NB4 (cell line): ENCODE measurements at places on chromosomes 1 and 21.

DNA sequence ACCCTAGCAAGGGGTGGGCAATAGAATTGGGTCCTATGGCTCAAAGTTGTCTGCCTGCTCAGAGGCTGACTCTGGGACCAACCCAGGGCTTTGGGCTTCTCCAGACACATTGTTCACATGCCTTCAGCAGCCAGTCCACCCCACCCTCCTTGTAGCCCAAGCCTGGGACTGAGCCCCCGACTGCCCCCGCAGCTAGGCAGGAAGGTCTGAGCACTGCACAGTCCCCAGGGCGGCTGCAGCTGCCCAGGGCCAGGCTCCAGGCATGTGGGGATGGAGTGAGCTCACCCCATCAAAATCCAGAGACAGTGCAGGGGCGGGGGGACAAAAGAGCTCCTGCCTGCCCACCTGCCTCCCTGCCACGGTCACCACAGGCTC is 35.6 kb downstream of the HSPG2 start:
- DNase-seq, result no peak

DNA sequence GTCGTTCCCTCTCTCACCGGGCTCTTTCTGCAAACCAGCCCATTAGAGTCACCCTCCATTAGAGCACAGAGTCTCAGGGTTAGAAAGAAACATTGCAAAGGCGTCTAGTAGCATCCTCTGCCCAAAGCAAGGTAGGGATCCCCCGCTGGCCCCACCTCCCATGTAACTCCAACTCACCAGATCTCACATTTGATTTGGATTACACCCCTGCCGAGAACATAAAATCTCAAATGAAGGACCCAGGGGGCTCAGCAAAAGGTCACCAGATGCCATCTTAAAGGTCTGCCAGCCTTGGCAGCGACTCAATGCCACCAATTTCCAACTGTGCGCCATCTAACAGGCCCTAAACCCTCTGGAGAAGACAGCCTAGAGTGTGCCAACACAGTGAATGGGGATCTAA is 14.1 kb downstream of the C1orf87 start:
- DNase-seq, result no peak

GRCh38 chr1:18954270-18955071 is 2.0 kb downstream of the IFFO2 start:
- DNase-seq, result no peak

DNA sequence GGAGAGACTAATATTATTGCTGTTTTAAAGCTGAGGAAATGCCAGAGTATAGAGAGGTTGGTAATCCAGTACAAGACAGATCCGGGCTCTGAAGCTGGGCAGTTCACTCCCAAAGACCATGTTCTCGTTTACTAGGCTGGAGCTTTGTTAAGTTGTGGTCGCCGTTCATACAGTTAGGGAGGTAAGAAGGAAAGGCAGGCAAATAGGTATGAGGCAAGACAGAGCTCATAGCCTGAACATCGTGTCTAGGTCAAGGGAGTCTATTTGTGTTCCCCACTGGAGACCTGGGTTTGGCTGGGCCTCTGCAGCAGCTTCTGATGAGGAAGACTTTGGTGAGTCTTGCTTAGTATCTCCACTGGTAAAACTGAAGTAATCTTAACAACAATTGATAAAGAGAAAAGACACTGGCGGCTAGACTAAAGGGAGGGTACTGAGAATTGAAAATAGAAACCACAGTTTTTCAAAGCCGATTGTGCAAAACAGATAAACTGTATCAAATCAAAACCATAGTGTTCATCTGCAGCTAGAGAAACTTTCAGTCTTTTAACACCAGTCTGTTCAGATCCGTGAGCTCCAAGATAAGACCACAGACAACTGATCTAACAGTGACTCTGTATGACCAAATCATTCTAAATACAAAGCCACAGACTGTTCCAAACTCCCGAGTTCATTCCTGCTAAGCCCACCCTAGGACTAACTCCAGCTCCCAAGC is 217.0 kb upstream of the FAM78B start:
- DNase-seq, result no peak

DNA sequence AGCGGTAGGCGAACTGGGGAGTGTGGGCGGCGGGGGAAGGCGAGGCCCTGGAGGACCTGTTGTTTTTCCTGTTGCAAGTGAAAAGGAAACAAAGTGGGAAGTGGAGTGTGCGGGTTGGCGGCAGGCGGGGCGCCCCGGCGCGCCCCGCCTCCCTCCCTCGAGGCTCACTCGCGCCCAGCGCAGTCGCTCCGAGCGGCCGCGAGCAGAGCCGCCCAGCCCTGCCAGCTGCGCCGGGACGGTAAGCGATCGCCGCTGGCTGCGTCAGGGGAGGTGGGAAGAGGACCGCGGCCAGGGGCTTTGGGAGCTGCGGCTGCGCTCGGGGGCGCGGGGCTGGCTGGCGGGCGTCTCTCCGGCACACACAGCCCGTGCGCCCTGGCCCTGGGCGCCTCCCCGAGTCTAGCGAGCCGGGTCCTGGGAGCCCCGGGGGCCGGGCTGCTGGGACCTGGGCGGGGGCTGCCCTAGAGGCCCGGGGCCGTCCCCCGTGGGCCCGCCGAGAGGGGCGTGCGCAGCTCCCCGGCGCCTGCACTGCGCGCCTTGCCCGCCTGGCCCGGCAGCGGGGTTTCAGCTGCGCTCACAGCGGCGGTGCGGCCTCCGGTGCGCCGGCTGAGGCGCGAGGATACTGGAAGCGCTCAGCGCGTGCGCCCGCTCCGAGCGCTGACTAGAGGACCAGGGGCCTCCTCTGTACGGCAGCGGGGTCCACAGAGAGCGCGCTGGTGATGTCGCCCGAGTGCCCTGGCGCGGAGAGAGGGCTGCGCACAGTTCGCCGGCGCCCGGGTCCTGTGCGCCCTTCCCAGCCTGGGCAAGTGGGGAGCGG is at the start of gene PIK3CD:
Gene PIK3CD (plus strand): TSS at position 167 of the 814 bp plus-strand sequence. CDS start 58,725 bp downstream, outside the sequence.
- peak; percentile 76 for DNase-seq

DNA sequence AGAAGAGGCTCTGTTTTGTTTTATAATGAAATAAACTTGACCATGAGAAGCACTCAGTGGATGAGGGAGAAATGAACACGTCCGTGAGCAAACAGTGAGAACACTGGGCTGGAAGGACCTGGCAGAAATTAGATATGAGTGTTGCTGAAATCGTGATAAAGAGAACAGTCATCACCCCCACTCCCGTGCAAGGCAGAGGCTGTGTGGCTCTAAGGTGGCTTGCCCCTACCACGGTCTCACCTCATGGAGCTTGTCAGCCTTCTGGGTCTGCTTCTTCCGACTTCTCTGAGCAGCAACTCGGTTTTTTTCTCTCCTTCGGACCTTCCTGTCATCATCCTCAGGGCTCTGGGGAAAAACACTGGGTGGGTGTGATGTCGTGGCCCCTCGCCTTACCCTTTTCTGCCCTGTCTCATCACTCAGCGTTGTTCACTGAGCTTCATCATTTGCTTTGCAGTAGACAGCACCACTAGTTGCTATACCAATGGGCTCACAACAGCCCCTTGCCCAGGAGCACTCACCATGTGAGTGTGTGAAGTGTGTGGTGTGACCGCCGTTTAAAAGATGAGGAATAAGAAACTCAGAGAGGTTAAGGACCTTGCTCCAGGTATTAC is 2.8 kb downstream of the BATF3 start:
- DNase-seq, result no peak

DNA sequence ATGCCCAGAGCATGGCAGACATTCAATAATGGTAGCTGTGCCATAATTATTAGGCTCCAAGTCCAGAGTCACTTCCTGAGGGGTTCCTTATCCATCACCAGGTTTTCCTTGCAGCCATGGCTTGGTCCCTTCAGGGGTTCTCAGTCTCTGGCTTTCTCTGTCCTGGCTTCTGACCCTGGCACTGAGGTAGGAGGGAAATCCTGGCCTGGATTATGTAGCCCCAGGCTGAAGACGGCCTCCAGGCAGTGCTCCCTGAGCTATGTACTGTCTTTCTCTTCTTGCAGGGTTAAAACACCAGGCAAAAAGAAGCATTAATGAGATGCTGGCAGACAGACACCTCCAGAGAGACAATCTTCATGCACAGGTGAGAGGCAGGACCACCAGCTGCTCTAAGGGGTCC is 9.5 kb upstream of the PADI3 start:
- DNase-seq, result peak; percentile 90

DNA sequence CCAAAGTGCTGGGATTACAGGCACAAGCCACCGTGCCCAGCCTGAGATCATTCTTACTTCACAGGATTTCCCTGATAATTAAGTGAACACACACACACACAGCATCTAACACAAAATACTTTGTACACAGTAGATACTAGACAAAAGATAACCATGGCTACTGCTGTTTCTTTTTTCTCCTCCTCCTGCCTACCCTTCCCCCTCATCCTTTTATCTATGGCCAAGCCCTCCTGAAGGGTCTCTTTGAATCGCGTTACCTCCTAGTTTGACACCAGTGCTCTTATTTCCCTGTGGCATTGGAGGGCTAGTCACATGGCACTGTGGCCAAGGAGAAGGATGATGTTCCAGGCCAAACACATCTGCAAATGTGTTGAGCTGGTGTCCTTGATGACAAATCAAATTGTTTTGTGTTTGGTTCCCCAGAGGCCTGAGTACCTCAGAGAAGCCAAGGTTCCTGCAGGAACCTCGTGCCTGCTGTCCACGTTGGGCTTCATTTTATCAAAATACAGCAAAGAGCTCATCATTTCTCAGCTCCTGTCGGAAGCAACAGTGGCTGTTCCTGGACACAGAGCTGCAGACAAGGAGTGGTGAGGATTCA is 20.6 kb downstream of the NDUFS5 start:
- no peak for DNase-seq

- no peak for DNase-seq
Measured at GRCh38 chr1:59601041-59601441, 213.7 kb upstream of the HOOK1 start.

DNA sequence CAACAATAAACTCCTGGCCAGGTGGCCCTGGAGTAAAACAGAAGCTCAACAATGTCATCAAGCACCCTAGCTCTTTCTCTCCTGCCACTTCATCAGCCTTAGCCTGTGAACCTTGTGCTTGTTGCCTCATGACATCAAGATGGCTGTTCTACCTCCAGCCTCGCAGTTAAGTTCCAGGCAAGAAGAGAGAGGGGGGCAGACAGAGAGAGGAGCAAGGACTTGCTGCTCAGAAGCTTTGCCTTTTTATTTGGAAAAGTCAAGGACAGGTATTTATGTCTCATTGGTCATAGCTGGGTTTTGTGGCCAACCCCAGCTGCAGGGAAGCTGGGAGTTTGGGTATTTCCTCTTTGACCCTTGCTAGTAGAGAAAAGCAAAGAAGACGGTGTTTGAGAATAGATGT is 60.3 kb upstream of the GADD45A start:
- no peak for DNase-seq

- DNase-seq, result no peak
Measured at GRCh38 chr21:46182548-46183336, 1.5 kb downstream of the SPATC1L start.

- DNase-seq, result no peak
Measured at GRCh38 chr1:246001142-246001836, 505.8 kb downstream of the SMYD3 start.

DNA sequence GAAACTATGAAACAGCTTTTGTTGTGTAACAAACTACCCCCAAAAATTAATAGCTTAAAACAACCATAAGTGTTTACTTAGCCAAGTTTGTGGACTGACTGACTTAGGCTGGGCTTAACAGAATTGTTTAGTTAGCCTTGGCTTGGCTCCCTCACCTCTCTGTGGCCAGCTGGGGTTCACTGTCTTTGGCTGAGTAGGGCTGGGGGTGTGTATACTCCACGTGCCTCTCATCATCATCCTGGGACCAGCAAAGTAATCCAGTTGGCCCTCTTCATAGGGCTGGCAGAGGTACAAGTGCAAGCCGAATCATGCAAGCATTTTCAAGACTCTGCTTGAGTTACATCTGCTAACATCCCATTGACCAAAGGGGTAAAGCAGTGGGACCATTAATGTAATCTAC is 252.3 kb downstream of the BRINP2 start:
- DNase-seq, result no peak

GRCh38 chr1:2415801-2416208 is 3.4 kb upstream of the PEX10 start:
- DNase-seq, result no peak

- peak; percentile 51 for DNase-seq
Measured at GRCh38 chr21:38712071-38712470, 93.7 kb upstream of the ETS2 start.

DNA sequence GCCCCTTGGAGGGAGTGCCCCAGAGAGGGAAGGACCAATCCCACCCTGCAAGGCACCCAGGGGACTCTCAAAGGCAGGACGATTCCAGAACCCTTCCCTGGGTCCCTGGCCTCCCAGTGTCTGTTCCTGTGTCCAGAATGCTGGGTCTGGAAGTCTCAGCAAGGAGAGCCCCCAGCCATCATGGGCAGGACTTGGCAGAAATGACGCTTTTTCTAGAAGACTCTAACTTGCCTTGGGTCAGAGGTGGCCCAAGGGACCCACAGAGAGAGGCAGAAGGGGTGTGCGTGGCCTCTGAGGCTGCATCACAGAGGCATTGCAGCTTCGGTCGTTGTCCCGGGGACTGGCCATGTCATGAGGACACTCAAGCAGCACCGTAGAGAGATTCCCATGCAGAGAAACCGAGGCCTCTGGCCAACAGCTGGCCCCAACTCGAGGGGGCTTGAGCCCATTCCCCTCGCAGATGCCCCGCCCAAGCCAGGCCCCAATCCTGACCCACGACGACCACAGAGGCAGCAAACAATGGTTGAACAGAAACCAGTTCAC is 57.8 kb downstream of the WNT9A start:
- DNase-seq, result no peak

GRCh38 chr1:54415991-54416390 is 9.8 kb upstream of the SSBP3 start:
- DNase-seq, result no peak

DNA sequence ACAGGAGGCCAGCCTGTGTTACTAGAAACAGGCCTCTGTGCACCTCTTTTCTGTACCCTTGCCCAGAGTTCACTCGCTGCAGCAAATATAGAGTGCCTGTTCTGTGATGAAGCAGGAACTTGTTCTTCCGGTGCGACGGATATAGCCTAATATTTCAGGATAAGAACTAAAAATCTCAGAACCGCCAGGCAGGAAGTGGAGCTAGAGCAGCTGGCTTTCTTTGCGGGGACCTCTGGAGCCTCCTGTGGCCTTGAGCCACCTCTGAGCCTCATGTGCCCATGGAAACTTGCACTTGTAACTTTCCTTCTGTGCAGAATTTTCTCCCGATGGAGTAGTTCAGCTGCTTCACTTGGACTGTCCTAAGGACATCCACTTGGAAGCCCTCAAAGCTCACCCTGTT is 44.5 kb upstream of the VAMP3 start:
- DNase-seq, result no peak

DNA sequence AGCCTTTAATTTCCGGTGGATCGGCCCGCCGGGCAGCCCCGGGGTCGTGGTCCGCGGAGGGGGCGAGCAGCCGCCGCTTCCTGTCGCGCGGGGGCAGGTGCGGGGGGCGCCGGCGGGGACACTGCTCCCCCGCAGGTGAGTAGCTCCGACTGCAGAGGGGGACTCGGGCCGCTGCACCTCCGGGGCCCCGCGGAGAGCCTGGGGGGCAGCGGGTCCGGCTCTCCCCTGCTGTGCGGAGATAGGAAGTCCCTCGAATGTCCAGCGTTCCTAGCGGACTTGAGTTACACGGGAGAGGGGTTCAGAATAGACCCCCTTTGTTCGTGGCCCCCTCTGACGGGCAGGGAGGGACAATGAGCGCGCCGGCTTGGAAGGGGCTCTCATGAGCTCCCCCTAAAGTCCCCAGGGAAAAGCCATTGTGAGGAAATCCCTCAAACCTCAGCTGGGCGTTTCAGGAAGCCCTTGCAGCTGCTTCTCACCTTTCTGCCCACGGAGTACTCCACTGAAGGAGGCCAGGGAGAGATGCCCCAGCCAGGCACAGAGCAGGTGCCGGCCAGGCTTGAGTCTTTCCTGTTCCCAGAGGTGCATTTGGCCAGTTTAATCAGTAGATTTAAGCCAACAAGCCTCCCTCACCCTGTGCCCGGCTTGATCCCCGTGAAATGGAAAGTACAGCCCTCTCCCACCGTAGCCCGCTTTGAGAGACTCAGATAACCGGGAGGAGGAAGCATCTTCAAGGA is 925 bp downstream of the PDE9A start:
- DNase-seq, result peak; percentile 78

GRCh38 chr21:45546636-45547544 is 4.7 kb upstream of the SLC19A1 start:
- DNase-seq, result no peak
